ENCODE measurements at places on chromosomes 2 and 18.

GRCh38 chr2:215019521-215020145, 118.8 kb downstream of the ABCA12 start:
- no peak for DNase-seq

DNA sequence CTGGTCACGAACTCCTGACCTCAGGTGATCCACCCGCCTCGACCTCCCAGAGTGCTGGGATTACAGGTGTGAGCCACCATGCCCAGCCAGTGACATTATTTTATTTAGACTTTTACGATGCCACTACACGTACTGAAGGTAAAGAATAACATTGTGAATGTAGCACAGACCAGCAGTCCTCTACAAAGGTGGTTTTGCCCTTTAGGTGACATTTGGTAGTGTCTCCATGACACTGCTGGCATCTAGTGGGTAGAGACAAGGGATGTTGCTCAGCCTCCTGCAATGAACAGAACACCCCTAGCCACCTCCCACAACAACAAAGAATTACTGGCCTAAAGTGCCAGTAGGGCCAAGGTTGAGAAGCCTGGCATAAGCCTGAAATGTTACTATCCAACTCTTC, 69.5 kb downstream of the MYOM1 start:
- no peak for DNase-seq

DNA sequence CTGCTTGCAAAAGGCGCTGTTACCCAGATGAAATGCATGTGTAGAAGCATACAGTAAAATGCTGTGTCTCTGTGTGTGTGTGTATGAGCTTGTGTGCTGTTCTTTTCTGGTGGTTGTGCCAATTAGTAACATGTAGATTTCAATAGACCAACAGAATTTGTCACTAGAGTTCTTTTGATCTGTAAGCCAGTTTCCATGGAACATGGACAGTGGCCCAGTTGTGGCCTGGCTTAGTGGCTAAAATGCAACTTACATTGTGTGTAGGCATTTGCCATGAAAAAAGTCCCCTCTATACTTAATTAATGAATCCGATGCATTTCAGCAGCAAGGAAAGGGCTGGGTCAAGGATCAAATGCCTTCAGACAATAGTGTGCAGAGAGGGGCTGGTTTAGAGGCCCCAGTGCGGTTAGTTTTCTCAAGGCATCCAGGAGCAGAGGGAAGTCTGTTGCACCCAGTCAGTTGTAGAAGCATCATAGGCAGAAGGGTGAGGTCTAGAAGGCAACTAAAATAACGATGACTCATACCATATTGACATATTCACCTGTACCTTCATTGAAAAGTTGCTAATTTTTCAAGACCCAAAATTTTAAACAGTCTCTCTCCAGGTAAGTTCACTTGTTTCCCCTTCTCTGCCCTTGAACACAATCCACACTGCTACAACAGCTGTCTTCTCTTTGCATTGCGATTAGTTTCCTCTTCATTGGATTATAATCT, 366.9 kb upstream of the SPRED2 start:
- no peak for DNase-seq

DNA sequence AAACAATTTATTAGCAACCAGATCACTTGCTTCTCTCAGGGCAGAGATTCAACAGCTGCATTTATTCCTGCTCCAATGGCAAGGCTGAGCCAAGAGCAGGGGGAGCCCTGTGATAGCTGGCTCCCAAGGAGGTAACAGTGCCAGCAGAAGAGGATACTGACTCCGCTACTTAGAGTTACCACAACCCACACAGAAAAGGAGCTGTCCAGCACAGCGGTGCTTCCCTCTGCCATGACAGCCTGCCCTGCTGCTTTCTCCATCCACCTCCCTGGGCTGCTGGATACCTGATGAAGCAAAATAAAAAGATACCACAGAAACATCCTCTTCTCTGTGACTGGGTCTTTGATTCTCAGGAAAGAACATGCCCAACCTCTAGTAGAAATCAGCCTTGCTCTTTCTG, 467.2 kb downstream of the LRRTM4 start:
- DNase-seq: no peak

DNA sequence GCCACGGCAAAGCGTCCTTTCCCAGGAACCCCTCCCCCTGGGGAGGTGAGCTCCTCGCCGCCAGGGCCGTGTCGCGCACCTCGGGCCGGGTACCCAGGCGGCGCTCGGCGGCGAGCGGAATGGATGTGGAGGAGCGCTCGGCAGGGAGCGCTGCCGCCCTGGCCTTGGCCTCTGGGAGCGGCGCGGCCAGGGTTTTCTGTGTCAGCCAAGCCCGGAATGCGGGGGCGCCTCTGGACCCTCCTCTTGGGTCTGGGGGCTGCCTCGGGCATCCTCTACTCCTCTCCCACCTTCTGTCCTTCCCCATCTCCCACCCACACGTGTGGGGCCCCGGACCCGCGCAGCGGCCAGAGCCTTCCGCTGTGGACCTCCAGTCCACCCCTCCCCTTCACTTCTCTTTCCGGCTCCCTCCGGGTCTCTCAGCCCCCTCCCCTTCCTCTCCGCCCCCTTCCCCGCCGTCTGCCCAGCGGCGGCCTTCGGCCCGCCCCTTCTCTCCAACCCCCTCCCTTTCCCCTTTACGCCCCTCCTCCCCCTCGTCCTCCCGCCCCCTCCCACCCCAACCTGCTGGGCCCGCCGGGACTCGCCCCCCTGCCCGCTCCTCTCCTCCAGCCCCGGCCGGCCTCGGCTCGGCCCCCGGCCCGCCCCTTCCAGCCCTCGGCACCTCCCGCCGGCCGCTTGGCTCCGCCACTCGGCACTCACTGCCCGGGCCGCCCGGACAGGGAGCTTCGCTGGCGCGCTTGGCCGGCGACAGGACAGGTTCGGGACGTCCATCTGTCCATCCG, at the start of gene MERTK:
TSS of gene MERTK (plus strand) at position 684 of the 779 bp plus-strand sequence. CDS start 129 bp downstream, outside the sequence.
- DNase-seq: peak; percentile 80

- DNase-seq: no peak
Observed at GRCh38 chr2:44189104-44189503, 20.4 kb downstream of the PPM1B start.
